RKO (cell line): ENCODE measurements at places on chromosomes 13 and 19.

- no peak for DNase-seq
Observed at GRCh38 chr13:102176846-102177245, 225.0 kb downstream of the FGF14 start.

- peak; percentile 73 for DNase-seq
Observed at GRCh38 chr19:46785054-46785979, 3.1 kb downstream of the SLC1A5 start.

DNA sequence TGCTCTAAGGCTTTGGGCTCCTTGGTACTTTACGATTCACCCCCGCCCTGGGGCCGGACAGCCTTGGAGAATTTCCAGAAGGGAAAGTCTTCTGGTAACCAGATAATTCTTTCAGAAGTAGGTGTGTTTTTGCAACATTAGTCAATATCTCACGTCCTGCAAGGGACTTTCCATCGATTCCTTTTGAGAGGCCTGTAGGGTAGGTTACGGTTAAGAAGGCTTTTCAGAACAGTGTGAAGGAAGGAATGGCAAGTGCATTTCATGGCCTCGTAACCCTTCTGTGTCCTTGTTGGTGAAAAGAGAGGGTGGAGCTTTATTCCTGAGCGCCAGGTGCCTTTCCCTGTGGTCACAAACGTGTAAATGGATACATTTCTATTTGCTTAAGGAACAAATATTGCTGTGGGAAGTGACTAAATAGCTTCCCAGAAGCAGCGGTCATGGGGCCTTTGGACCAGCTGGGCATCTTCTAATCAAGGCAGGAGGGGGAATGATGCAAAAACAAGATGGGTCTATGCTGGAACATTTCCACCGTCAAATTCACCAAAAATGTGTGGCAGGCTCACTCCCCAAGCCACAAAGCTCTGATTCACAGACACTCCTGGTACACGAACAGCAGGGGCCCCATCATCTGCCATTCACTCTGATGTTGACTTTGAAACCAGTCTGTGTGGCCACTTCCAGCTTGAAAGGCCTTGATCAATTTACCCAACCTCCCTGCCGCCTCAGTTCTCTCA, 99.2 kb downstream of the ANKRD10 start:
- DNase-seq, result no peak

DNA sequence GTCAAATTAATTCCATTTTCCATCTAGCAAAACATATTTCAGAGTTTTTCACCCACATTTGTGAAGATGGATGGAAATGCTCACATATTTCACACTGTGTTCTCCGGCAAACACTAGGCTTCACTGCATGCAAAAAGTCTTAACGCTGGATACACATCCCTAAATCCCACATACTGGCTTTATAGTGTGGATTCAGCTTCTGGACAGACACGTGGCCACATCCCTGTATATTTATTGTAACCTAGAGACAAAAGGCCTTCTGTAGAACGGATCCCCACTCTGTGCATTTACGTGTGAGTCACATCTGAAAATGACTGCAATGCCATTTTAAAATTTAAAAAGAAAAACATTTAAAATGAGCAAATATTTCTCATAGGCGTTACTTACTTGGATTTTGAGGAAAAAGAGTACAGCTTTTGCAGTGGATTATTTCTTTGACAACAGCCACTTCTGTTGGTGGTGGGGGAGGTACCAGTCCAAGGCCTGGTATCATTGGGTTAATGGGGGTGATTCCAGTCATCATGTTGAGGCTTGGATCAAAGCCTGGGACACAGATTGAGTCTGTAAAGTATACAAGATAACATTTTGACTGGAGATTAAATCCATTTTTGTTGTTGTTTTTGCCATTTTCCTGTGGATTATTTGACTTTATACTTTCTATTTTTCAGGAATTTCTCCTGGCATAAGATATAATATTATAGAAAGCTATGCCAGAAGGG, 337.7 kb downstream of the DNAJC15 start:
- no peak for DNase-seq

- DNase-seq, result no peak
Observed at GRCh38 chr19:29326351-29326750, 113.4 kb upstream of the UQCRFS1 start.

- DNase-seq, result no peak
Observed at GRCh38 chr13:64347664-64348063, 2882.5 kb downstream of the PCDH9 start.

DNA sequence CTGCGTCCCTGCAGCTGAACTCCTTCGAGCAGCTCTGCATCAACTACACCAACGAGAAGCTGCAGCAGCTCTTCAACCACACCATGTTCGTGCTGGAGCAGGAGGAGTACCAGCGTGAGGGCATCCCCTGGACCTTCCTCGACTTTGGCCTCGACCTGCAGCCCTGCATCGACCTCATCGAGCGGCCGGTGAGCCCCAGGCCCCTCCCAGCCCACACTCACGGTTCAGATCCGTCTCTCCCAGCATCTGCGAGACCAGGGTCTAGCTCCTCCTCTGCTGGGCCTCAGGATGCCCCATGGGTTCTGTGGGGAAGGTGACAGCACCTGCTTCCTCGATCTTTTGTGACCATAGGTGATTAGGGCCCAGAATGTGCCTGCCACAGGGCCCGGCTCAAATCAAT, 46.2 kb downstream of the MYH14 start:
- no peak for DNase-seq

- no peak for DNase-seq
Observed at GRCh38 chr13:43698758-43699157, 88.0 kb downstream of the ENOX1 start.

- DNase-seq, result no peak
Observed at GRCh38 chr13:32881777-32882145, 134.5 kb upstream of the KL start.

- no peak for DNase-seq
Observed at GRCh38 chr13:94030415-94031119, 448.9 kb downstream of the DCT start.

DNA sequence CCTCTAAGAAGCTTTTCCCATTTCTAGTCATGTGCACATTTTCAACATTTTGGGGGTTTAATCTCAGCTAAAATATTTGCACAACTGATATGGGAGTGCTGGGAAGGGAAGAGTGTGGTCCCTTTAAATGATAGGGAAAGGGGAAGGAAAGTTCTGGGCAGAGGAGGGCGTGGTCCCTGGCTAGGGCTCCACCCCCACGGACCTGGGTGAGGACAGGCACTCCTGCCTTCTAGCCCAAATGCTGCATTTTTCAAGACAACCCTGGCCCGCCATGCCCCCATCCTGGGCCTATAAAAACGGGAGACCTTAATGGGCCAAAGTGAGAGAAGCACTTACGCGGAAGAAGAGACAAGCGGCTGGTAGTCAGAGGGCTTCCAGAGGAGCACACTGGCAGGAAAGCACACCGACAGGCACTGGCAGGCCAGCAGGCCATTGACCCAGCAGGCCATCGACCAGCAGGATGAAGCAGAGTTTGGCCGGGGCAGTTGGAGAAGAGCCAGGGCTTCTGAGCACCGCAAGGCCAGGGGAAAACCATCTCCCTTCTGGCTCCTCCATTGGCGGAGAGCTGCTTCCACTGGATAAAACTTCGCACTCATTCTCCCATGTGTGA, 266.7 kb downstream of the SPRY2 start:
- DNase-seq, result no peak

GRCh38 chr13:66778461-66778860, 451.7 kb downstream of the PCDH9 start:
- DNase-seq, result no peak

GRCh38 chr19:3535563-3535965, 3.4 kb upstream of the TEKTIP1 start:
- DNase-seq, result no peak

DNA sequence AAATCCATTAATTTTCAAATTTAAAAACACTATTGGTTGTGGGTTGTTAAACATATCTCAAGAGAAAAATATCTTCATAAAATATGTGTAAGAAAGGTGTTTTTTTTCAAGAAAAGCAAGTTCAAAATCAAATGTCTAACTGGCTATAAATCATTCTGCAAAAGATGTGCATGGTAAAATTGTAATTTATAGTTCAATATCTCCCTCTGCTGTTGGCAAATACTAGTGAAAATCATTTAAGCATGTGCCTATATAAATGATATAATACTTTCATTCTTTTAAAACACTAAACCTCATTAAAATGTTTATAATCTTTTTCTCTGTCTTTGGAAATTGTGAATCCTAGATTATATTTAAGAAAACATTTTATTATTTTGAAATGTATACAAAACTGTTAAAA, 17.2 kb upstream of the SLITRK6 start:
- peak; percentile 44 for DNase-seq

DNA sequence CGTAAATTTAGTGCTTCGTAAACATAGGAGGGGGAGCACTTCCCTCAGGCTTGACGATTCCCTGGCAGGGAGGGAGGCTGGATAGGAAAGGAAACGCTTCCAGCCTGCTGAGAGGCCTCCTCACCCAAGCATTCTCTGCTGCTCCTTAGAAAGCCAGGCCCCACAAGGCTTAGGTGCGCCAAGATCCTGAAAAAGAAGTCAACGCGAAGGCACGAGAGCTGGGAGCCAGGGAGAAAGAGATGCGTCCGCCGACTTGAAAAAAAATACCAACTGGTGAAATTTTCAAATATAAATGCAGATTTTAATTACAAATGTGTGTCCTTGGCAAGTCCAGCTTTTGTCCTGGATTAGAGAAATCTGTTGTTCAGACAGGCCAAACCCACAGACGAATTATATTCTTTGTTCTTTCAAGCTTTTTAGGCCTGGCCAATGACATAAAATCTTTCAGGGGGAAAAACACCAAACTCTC, 64.0 kb downstream of the ALOX5AP start:
- no peak for DNase-seq

GRCh38 chr19:8849232-8849631, 17.1 kb downstream of the MBD3L1 start:
- no peak for DNase-seq

DNA sequence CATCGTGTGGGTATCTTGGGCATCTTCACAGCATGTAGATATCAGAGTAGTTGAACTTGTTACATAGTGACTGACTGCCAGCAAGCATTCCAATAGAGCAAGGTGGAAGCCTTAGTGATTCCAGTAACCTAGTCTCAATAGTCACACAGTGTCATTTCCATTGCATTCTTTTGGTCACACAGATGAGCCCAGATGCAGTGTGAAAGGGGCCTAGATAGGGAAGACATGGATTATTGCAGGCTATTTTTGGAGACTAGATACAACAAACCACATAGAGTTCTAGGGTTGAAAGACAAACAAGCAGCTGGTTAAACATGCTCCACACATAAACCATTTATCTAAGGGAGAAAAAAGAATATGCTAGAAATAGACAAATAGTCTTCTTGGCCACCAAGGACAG, 553.5 kb downstream of the DCT start:
- no peak for DNase-seq

GRCh38 chr13:45615501-45616101, at the start of gene ERICH6B:
Gene ERICH6B (minus strand): TSS chr13:45615739. CDS start chr13:45597005, 18,734 bp downstream.
- DNase-seq, result no peak

- DNase-seq, result no peak
Observed at GRCh38 chr19:34094960-34095359, 77.3 kb upstream of the LSM14A start.

- DNase-seq, result no peak
Observed at GRCh38 chr19:21308773-21309172, 20.4 kb downstream of the ZNF708 start.

DNA sequence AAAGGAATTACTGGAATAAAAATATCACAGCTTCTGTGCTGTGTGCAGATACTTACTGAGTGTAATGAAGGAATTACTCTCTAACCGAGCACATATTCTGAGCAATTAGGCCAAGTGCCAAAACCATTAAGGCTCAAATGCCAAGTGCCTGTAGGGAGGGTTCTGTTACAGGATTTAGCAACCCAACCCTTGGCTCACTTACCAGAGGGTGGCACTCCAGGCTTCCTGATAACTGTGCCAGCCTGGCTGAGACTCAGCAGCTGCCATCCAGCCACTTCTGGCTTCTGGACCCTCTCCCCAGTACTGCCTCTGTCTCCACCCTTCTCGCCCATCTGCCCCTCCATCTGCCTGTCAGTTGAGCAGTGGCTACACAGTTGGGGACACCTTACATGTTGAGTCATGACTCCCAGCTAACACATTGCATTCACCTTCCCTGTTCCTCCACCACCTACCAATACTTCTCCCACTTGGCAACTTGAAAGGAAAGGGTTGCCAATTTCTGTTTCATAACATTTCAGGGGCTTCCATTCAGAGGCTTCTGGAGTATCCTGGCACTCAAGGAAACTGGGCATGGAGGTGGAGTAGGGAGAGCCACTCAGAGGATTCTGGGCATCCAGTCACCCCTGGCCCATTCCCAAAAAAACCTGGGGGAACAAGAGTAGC, 110.5 kb downstream of the COG6 start:
- DNase-seq, result no peak

DNA sequence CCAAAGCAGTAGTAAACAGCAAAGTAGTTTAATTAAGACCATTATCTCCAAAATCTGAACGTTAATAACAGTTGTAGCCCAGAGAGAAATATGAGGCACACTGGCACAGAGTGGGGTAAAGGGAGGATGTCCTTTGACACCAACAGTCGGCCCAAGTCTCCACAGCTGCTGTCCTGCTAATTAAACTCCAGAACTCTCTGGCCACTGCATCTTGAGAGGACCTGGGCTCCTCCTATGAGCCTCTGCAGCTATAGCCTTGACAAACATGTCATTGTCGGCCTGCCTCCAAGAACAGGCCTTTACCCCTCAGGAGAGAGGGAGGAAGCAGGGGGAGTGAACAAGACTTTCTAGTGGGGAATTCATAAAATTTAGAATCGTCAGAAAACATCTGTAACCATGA, 1170.4 kb downstream of the UQCRFS1 start:
- no peak for DNase-seq

DNA sequence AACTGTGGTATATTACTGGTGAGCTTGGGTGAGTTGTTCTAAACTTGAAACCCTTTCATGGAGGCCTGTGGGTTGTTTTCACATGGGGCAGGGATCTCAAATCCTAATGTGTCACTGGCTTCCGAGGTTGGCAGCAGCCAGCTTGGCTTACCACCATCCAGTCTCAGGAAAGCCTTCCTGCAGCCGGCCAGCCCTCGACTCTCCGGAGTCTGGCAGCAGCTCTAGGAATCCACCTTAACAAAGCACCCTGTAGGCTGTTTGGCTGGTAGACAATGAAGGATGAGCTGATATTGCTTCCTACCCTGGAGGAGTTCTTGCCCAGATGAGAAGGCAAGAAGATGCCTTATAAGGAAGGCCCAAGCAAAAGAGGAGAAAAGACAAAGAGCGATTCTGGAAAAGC, 188.3 kb downstream of the KLF12 start:
- no peak for DNase-seq

GRCh38 chr13:31037874-31038500, 105.5 kb downstream of the TEX26 start:
- DNase-seq, result no peak

DNA sequence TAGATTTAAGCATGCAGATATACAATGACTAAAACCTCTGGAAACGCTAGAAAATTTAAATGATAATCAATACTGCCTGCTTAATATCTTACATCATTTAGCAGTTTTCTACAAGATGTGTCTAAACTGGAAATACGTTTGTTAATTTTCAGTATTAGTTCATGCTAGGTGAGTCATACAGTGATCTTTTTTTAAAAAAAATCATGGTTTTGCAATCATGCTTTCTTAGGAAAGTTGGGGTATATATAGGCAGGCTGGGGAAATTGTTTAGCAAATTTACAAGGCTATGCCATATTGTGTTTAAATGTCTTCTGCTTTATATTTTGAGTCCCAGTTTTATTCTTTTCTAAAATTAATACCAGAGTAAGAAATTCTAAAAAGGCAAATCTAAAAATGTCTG, 245.4 kb upstream of the SPRY2 start:
- peak; percentile 10 for DNase-seq
